ENCODE measurements at places on chromosomes 13 and 19.

DNA sequence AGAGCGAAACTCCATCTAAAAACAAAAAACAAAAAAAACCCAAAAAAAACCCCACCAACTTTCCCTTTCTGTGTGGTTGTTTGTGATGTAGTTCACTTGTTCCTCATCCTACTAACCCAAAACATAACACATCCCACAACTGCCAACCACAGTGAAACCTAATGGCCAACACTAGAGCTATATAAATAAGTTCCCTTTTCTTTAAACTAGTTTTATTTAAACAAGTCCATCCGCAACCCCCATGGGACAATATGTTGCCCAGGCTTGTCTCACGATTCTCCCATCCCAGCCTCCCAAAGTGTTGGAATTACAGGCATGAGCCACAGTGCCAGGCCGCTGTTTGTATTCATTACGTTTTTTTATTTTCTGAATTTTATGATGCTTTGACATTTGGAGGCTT, 71.2 kb upstream of the ADGRE5 start:
- DNase-seq: no peak

- DNase-seq: no peak
Observed at GRCh38 chr19:2337329-2337707, 8.8 kb downstream of the SPPL2B start.

DNA sequence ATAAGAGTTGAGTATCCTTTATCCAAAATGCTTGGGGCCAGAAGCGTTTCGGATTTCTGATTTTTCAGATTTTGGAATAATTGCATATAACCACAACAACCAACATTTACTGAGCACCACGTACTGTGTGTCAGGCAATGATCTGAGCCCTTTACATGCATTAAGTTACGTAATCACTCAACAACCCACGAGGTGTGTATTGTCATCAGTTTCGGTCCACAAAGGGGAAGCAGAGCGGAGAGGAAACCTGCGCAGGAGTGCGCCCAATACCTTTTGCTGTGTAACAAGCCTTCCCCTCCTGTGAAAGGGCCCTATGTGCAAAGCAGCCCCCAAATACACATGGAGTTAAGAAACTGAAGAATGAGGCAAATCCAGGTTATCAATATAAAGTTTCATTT, 20.7 kb upstream of the NLRP12 start:
- no peak for DNase-seq

- DNase-seq: no peak
Observed at GRCh38 chr13:92769046-92769445, 457.6 kb upstream of the GPC6 start.

DNA sequence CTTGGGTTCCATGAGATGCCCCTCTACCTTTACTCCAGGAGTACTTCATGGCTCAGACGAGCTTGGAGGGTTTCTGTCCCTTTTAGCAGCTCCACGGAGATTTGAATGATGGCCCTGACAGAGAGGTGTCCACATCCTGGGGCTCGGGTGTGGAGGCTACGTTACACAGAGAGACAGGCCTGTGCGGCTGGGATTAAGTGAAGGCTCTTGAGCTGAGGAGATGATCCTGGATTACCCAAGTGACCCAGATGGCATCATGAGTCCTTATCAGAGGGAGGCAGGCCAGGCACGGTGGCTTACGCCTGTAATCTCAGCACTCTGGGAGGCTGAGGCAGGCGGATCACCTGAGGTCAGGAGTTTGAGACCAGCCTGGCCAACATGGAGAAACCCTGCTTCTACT, 12.4 kb downstream of the DPP9 start:
- DNase-seq: no peak

DNA sequence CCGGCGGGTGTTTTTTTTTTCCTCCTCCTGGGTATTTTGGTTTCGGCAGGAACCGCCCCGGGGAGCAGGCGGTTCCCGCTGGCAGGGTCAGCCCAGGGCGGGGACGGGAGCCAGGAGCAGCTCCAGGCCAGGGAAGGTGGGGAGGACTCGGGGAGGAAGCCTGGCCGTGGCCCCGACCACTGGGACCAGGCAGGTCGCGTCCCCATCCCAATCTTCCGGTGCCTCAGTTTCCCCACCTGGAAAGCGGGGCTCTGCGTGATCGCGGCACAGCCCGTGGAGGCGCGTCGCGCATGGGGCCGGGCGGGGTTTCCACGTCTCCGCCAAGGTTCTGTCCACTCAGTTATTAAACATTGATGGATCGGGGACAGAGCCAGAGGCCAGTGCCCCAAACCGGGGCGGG, 34.8 kb downstream of the IL12RB1 start:
- DNase-seq: no peak

GRCh38 chr13:60182907-60183306, 19.2 kb upstream of the DIAPH3 start:
- DNase-seq: no peak

- no peak for DNase-seq
Observed at GRCh38 chr19:12137221-12137940, 2.8 kb downstream of the ZNF20 start.

DNA sequence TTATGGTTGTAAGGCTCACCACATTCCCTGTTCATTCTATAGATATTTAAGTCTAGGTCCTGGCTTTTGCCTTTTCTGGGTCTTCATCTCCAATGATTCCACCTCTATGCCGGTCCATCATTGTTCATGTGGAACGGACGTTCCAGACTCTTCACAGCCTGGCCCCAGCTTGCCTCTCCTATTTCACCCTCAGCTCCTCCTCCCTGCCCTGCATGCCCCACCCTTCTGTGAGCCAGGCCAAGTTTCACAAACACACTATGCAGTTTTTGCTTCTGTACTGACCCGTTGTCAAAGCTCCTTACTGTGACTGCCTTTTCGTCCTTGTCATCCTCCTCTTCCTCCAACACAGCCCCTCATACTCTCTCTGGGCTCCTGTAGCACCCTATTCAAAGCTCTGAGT, 31.3 kb downstream of the TEX26 start:
- no peak for DNase-seq

GRCh38 chr19:32357720-32358119, 12.3 kb downstream of the ZNF507 start:
- DNase-seq: no peak

DNA sequence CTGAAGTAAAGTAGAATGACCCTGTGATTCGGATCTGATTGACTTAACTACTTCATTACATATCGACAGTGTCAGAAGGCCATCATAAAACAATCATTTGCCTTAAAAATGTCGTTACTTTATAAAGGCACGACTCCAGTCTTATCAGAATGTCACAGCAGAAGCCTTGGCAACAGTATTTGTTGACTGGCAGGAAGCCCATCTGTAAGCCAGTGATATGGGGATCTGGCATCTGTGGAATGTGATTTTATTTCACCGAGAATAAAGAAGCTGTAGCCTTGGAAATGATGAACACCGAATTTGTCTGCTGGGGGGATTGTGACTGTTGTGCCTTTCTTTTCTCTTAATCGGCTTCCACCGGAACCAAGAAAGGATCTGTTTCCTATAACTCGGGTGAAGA, 362.5 kb downstream of the TDRD3 start:
- no peak for DNase-seq

DNA sequence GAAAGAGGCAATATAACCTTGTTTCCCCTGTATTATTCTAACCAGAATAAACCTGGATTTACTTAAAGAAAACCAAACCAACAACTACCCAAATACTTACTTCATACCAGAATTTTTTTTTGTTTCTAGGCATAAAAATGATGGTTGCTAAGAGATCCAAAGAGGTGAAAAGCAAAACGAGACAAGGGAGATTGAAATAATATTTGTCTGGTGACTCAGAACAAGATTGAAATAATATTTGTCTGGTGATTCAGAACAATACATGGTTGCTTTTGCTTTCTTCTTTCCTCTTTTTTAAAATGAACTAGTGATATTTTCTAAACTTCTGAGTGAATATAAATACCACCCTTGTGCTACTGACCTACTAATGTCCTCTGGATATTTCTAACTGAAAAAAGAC, 592.9 kb downstream of the KCTD12 start:
- DNase-seq: no peak

DNA sequence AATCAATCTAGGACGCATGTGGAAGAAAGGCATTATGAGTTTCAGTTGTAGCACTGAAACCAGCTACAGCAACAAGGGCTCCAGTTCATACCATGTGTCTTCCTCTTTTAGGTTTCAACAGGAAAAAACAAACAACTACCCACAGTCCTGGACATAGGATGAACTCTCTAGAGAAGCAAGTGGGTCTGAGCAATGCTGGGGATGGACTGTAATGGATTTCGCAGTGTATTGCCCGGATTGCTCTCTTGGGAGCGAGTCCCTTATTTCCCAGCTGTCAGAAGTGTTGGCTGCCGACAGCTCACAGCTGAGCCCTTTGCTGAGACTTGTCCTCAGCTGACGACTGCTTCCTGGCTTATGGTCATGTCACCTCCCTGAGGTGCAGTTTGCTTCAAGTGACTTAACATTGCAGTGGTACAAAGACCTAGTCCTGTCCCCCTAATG, 12.1 kb upstream of the MYCBP2 start:
- no peak for DNase-seq

DNA sequence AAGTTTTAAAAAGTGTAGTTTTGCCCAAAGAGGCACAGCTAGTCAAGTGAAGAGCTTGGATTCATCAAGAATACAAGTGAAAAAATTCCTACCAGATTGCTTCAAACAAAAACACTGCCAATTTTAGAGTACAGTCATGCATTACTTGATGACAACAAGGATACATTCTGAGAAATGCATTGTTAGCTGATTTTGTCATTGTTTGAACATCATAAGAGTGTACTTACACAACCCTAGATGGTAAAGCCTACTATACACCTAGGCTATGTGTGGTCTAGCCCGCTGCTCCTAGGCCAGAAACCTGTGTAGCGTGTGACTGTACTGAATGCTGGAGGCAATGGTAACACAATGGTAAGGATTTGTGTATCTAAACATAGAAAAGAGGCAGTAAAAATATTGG, 41.1 kb downstream of the TMTC4 start:
- no peak for DNase-seq

- DNase-seq: no peak
Observed at GRCh38 chr13:50459046-50459445, 384.4 kb downstream of the DLEU7 start.

DNA sequence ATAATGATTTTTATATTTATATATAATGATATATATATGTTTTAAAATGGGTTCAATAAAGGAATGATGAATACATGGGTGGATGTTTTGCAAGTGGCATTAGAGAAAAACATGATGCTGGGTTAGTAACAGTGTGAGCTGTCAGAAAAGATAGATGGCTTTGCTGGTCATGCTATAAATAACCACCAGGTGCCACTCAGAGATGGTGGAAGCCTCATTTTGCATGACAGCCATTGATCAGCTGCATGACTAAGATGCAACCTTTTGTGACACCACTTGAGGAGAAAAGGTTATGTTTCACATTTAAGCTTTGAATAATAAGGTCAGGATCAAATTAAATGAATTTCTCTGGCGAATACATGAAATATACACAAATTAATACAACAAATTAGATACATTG, 737.7 kb downstream of the PCDH9 start:
- DNase-seq: no peak

GRCh38 chr13:50149214-50149613, 134.0 kb downstream of the KCNRG start:
- no peak for DNase-seq

GRCh38 chr13:20696073-20696472, 7.4 kb upstream of the IL17D start:
- no peak for DNase-seq

DNA sequence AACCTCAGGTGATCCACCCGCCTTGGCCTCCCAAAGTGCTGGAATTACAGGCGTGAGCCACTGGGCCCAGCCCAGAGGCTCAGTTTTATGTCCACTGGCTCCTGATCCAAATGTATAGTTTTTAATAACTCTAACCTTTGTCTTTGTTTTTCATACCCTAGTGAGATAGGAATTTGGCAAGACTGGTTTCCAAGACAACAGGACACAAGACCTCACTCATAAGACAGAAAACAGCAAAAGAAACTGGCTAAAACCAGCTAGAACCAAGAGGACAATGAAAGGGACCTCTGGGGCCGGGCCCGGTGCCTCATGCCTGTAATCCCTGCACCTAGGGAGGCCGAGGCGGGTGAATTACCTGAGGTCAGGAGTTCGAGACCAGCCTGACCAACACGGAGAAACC, 27.6 kb downstream of the CPT1C start:
- peak; percentile 26 for DNase-seq

GRCh38 chr13:20127562-20128458, 33.0 kb downstream of the GJA3 start:
- no peak for DNase-seq

GRCh38 chr13:30666113-30666512, 48.4 kb downstream of the USPL1 start:
- no peak for DNase-seq

DNA sequence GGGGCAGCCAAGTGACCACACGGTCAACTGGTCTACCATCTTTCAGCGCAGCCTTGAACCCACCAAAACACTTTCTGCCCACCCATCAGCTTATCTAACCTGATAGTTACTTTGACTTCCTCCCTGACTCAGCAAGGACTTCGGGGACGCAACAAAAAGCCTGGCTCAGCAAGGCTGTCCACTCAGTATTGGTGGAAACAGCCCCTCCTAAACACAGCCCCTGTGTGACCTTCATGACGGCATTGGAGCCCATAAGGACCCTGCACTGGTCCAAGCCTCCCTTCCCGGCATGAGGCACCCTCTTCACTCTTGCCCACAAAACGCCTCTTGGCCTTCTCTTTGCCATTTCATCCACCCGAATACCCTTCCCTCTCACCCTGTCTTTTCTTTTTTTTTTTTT, 39.1 kb downstream of the INSR start:
- no peak for DNase-seq

GRCh38 chr19:13817615-13818371, 22.6 kb downstream of the ZSWIM4 start:
- no peak for DNase-seq

GRCh38 chr19:33098055-33098534, 17.1 kb downstream of the GPATCH1 start:
- DNase-seq: no peak

GRCh38 chr19:49488863-49489537, 1.6 kb downstream of the RPL13A start:
- no peak for DNase-seq

GRCh38 chr13:29423050-29423449, 172.4 kb downstream of the SLC7A1 start:
- no peak for DNase-seq

DNA sequence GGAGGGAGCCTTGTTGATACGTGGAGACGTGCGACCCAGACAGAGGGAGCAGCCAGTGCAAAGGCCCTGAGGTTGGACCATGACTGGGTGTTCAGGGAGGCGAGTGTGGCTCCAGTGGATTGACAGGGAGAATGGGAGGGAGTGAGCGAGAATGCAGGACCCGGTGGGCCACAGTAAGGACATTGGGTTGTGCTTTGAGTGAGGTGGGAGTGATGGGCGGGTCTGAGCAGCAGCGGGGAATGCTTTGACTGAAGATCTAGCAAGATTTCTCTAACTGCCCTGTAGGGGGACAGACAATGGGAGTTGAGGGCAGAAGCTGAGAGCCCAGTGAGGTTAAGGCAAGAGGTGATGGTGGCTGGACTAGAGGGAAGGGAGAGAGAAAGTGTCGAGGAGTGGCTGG, 7.7 kb upstream of the NANOS2 start:
- no peak for DNase-seq

DNA sequence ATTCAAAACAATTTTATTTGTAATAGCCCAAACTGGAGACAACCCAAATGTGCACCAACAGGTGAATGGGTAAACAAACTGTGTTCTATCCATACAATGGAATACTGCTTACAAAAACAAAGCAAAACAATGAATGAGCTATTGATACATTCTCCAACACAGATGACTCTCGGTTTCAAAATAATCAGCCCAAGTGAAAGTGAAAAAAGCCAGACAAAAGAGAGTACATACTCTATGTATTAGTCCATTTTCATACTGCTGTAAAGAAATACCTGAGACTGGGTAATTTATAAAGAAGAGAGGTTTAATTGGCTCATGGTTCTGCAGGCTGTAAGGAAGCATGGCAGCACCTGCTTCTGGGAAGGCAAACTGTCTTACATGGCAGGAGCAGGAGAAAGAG, 65.2 kb upstream of the LRCH1 start:
- no peak for DNase-seq
